ENCODE measurements at places on chromosomes 3 and 15. TPM values are rescaled to one million over a fixed set of nuclear protein-coding genes. Genes with fewer than 3 reads are reported as not detected.

The GOLGA8J gene
- polyA plus RNA-seq, result 0.77 TPM

- DNase-seq, result no peak
Observed at GRCh38 chr3:158801201-158801600, 653 bp upstream of the MFSD1 start.

GRCh38 chr3:12611117-12611516, 52.8 kb downstream of the RAF1 start:
- DNase-seq, result no peak

GRCh38 chr15:35460616-35461015, 85.3 kb downstream of the DPH6 start:
- DNase-seq, result no peak

DNA sequence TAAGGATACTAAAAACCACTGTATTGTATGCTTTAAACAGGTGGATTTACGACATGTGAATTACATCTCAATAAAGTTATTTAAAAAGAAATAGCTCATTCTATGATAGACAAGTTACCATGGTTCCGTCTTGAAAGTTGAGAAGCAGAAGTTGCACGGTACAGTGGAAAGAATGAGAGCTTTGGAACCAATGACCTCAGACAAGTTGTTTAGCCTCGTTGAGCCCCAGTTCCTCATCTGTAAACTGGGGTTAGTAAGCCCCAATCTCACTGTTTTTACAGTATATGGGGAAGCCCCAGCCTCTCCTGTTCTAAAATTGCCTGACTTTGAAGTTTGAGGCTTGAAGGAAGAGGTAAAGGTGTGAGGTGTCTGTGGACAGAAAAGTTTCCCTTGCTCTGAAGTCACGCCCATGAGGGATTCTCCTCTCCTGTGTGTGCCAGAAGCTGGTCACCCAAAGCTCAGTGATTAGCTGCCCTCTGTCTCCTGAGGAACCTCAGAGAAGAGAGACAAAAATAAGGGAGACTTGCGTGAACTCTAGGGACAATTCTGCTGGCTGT, 10.0 kb downstream of the CRYGS start:
- no peak for DNase-seq

The FAM43A gene
- polyA plus RNA-seq, result 4.8 TPM

DNA sequence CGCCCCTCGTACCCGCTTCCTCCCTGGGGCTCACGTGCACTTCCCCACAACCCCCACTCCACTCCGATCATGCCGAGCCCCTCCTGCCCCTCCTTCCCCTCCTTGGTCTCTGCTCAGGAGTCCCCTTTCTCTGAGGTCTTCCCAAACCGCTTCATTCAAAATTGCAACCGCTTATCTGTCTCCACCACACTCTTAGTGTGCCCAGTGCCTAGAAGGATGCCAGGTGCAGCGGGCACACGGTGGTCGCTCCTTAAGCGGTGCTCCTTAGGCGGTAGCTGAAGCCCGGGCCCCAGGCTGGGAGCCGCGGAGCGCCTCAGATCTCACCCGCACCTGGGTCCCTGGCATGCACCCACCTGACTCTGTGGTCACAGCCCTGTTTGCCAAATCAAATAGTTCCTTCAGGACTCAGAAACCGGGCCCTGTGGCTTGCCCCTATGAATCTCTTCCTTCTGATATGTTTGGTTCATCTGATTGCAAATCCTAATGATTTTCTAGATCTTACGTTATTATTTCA, 524.5 kb downstream of the OCA2 start:
- no peak for DNase-seq

DNA sequence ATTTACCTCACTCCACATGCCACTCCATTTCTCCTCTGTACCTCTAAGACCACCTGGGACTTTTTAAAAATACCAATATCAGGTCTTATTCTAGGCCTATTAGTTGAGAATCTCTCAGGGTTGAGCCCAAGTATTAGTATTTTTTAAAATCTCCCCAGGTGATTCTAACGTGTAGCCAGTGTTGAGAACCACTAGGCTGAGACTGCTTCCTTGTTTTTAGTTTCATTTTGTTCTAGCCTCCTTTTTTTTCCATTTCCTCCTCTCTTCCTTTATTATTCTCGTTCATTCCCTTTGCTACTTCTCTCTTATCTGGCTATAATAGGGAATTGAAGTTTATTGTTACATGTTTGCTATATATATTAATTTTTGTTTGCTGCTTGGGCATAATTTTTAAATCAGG, 217.8 kb upstream of the CD96 start:
- no peak for DNase-seq

DNA sequence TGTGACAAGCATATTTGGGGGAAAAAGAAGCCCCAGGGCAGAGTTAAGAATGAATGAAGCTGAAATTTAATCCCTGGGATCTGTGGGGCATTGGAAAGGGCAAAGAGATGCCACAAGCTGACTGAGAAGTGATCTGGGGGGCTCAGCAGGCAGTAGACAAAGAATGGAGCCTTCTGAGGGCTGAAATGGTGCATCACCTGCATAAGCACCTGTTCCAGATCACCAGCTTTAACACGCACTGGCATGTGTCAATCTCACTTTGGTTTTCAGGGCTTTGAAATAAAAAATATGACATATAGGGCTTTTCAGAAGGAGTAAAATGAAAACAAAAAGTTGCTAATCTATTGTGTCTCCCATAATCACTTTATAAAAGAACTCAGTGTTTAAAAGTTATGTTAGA, 210.8 kb upstream of the ARHGEF26 start:
- DNase-seq, result no peak

The RAB7A gene
- 277 TPM for polyA plus RNA-seq

The GABPB1 gene
- polyA plus RNA-seq, result 27.3 TPM

- no peak for DNase-seq
Observed at GRCh38 chr3:114550165-114550564, 256.3 kb downstream of the TIGIT start.

The ANKRD28 gene
- 24.0 TPM for polyA plus RNA-seq

DNA sequence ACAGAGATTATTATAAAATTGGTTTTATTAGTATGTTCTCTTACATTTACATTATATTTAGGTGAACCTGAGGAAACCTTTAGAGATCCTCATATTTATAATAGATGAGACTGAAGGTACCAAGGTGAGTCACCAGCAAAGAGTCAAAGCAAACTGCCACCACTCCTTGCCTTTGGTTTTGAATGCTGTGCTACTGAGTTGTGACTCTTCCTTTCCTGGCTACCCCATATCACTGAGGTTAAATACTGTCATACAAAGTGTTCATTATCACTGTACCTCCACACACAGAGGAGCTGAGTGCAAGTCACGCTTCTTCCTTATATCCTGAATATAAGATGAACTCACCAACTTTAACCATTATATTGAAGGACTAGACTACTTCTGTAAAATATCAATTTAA, 168.2 kb downstream of the CBLB start:
- no peak for DNase-seq

DNA sequence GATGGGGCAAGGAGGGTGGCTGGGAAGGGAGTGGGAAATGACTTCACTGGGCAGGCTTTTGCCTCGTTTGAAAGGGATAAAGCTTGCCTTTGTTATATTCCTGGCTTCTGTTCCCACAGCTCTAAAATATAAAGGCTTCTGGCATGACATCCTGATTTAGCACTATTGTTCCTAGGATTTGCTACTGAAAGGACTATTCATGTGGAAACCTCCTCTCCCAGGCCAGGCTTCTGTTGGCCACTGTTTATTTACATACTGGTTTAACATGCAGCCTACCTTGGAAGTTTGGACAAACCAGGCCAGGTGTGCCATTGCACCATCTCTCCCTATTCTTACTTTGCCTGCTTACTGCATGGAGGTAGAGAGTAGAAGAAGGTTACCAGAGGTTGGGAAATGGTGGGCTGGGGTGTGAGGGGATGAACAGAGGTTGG, 2.4 kb upstream of the LMCD1 start:
- DNase-seq, result no peak

DNA sequence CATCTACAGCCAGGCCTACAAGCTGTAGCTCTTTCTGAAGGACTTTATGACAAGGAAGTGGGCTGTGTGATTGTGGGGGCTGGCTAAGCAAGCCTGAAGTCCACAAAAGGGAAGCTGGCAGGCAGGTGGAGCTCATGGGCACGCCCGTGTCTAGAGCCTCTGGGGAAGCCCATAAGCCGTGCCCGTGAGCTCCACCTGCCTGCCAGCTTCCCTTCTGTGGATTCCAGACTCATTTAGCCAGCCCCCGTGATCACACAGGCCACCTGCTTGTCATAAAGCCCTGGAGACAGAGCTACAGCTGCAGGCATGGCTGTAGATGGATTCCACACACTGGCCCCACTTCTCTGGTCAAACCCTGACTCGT, 15.2 kb downstream of the EFCC1 start:
- DNase-seq, result no peak

DNA sequence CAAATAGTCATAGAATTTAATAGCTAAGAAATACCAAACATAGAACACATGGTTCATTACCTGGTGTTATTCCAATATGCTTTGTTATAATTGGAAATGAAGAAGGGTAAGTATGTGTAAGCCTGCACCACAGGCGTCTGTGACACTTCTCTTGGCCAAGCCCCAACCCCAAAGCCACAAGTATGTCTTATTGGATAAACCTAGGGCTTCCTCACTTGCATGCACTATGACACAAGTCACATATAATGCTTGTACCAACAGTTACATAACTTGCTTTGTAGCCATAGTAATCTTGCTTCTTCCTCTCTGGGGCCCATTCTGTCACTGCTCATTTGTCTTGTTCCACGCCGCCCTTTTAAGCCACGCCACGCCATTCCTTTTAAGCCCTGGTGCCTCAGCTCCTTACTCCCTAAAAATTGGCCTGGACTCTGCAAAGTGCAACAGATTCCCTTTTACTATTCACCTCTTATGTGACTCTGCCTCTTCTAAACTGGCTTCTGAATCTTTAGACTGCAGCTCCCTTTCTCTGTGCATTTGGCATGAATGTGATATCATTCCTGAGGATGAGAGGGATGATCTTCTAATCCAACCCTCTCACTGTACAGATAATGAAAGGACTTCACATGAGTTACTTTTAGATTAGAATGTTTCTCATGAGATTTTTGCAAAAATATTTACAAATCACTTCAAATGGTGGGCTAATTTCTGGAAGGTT, 48.1 kb upstream of the EPHA3 start:
- no peak for DNase-seq

GRCh38 chr3:66386011-66386924, 114.6 kb downstream of the LRIG1 start:
- DNase-seq, result no peak

DNA sequence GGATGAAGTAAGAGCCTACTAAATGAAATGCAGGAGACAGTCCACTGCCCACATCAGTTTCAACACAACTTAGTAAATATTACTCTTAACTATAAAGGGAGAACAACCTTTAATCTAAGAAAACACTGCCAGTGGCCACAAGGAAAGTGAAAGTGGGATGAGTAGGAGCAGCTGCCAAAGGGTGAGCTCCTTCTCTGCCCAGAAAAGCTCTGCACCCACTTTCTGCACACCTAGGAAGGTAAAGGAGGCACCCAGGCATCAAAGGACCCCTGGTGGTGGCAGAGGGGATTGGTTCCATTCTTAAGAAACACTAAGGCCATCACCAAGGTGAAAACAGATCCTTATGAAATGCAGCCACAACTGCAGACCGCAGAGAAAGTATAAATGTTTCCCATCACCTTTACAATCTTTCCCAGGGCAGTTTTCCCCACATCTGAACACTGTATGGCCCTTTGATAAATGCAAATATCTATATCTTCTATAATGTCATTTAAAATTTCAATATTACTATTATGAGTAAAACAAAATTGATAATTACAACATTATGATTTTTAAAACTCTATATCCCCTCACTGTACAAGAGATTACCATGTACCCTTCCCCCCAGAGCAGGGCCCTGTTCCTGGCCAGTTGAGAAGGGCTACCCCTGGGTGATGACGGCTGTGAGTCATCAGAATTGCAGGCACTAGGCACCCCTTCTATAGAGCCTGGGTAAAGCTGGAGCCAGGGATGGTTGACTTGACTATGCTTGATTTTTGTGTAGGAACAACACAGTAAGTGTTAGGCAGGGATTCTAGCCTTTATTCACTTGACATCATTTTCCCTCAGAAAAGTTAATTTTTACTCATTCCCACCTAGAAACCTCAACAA, 92.0 kb downstream of the SNRK start:
- no peak for DNase-seq

DNA sequence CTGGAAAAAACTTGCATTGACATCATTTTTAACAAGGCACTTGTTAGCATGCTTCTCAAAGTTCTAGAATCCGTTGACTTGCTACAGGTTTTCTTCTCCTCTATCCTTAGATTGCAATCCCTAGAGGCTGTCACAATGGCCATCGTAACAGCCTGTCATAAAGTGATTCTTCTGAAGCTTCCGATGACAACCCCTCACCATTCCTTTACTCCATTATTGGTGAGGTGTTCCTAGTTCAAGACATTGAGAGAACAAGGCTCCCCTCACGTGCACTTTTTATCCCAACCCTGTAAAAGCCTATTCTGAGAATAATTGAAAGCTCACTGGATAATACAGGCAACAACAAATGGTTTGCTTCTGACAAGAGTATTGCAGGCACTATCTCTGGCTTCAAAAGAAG, 131.4 kb downstream of the ROBO1 start:
- no peak for DNase-seq

DNA sequence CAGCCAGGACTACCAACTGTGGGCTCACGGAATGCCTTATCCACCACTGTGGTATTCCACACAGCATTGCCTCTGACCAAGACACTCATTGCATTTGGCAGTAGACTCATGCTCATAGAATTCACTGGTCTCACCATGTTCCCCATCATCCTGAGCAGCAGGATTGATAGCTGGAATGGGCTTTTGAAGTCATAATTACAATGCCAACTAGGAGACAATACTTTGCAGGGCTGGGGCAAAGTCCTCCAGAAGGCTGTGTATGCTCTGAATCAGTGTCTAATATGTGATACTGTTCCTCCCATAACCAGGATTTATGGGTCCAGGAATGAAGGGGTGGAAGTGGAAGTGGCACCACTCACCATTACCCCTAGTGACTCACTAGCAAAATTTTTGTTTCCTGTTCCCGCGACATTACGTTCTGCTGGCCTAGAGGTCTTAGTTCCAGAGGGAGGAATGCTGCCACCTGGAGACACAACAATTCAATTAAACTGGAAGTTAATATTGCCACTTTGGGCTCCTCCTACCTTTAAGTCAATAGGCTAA, 58.6 kb upstream of the CCDC80 start:
- DNase-seq, result no peak

DNA sequence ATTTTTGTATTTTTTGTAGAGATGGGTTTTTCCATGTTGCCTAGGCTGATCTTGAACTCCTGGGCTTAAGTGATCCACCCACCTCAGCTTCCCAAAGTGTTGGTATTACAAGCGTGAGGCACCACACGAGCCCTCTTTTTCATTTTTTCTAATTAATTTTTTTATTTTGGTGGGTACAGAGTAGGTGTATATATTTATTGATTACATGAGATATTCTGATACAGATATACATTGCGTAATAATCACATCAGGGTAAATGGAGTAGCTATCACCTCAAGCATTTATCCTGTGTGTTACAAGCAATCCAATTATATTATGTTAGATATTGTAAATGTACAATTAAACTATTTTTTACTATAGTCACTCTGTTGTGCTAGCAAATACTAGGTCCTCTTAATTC, 66.1 kb downstream of the WDR49 start:
- DNase-seq, result no peak

DNA sequence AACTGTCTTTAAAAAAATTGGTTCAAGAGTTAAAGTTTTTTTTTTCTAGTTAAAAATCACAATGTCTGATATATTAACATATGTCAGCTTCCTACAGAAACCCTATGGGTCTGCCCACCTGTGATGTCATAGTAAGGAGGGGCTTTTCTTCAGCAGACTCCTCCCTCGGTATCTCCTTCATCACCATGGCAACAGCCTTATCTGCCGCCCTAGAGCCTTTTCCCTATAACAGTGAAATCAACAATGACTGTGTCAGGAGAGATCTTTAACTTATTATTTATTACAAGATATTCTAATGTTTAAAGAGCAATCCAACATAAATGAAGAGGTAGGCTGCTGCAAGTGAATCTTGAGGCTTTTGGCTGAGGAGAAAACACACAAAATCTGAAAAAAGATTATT, 138.7 kb downstream of the PEX5L start:
- DNase-seq, result no peak

The CKMT1A gene
- polyA plus RNA-seq, result 1.6 TPM

All from left renal pelvis (tissue), 4 donors.